ENCODE measurements at places on chromosomes 11 and 22.

DNA sequence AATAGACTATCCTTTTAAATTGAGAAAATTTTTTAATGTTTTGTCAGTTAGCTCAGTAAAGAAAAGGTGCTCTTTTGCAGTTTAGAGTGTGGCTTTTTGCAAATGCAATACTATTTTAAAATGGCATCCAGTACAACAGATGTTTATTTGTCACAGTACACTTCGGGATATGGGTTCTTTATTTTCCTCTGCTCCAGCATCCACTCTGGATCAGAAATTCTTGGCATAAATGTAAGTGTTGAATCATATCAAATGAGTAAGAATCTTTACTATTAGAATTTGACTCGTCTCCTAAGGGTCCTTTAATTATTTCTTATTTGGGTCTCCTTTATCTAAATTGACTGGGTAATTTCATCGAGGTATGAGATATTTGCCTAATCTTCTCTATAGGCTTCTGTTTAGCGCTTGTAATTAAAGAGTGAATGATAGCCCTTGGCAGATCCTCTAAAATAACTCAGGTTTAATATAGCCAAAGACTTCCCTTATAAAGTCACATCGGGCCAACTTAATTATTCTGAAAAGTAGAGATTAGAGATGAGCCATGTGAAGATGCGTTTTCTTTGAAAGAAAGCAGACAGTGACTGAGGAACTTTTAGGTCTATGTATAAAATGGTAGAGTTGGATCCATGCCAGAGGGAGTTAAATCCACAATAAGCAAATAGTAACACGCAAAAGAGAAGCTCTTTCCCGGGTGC lies 132.7 kb downstream of the CASP12 start:
- no peak for DNase-seq

GRCh38 chr11:130644187-130644586 lies 195.7 kb downstream of the ADAMTS15 start:
- DNase-seq = no peak

GRCh38 chr11:121561716-121562115 lies 108.9 kb upstream of the SORL1-AS1 start:
- no peak for DNase-seq

DNA sequence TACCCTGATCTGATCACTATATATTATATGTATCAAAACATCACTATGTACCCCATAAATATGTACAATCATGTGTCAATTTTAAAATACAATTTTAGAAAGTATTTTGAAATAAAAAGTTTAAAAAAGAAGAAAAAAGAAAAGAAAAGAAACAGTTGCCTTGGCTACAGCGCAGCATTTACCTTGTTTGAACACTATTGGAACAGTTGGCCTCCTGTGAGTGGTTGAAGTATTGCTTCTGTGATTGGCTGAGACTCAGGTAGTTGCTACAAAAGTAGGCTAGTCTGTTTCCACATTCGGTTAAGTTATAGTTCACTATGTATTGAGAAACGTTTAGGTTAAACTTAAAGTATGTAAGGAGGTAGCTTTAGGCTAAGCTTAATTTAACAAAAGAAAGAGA lies 7.9 kb upstream of the DTX4 start:
- DNase-seq = no peak

DNA sequence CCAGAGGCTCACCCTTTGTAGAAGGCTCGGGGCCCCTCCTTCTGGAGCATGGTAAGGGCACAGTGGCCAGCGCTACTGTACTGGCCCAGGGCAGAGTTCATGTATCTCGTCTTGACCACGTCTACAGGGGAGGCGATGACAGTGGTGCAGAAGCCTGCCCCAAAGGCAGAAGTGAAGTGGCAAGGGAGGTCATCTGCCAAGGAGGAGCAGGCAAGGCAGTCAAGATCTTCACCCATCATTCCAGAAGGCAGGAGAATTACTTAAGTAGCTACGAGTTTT lies 7.2 kb downstream of the UCP2 start:
- no peak for DNase-seq
